ENCODE measurements at places on chromosomes 6 and 20.

- DNase-seq = no peak
These were observed 187.0 kb downstream of the HDGFL1 start for GRCh38 chr6:22756365-22756764.

DNA sequence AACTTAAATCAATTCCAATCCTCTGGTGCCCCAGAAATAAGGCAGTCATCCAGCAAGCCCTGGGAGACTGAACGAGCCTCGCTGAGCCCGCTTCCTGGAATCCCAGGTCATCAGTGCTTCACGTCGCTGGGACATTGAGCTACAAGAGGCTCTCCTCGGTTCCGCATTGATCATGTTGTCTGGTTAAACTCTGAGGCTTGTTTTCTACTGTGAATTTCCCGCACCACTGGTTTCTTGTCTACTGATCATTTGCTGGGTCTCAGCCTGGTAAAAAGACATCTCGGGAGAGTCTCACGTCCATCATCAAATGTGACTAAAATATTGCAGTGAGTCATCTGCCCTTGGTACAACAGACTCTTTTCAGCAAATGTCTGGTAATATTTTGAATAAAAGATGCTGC, 569.2 kb downstream of the QKI start:
- DNase-seq = no peak

GRCh38 chr6:107763946-107764345, 60.2 kb downstream of the SCML4 start:
- DNase-seq = no peak

GRCh38 chr6:156883497-156884252, 106.5 kb downstream of the ARID1B start:
- DNase-seq = no peak

DNA sequence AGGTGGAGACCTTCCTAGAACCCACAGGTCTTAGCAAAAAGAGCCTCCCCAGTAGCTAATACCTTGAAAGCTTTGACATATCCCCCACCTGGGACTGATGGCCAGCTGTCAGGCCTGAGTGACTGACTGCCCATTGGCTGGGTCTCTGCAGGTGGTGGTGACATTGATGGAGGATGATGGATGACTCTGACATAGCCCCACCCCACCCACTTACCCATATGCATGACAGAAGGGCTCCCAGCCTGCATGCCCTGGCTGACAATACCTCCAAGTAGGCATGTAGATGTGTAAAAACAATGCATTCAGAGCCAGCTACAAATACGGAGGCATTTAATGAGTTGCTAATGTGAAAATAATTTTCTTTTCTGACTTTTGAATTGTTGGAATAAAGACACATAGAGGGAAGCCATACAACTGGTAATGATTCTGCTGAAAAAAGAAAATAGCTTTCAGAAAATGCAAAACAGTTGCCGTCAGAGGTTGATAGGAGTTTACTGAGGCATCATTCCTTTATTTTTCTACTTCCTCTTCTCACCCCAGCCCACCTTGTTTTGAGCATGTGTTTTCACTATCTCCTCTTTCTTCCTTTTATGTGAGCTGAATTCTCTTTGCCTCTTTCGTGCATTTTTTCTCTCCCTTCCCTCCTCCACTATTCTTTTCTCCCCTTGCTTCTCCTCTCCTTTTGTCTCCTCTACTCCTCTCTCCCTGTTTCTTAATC, 70.6 kb downstream of the OLIG3 start:
- no peak for DNase-seq

GRCh38 chr6:18215436-18215835, 48.9 kb downstream of the DEK start:
- no peak for DNase-seq

DNA sequence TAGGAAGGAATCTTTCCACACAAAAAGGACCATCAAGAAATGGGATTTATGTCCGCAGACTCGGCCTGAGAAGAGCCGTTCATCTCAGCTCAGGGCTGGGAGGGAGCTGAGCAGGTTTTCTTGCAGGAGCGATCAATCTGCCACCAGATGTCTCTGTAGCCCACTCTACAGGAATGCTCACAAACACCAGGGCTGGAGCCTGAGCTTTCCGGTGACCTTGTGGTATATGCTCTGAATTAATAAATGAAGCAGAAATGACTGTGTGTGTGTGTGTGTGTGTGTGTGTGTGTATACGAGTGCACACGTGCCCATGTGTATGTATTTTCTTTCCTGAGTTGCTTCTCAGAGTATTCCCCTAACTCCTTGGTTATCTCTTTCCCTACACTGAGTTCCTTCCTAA, 12.0 kb downstream of the CD83 start:
- DNase-seq = no peak

- DNase-seq = no peak
These were observed 581.1 kb upstream of the CITED2 start for GRCh38 chr6:139955366-139956155.

GRCh38 chr6:80094017-80094416, 12.5 kb upstream of the BCKDHB start:
- no peak for DNase-seq

- DNase-seq = no peak
These were observed 4.8 kb upstream of the NHSL1 start for GRCh38 chr6:138503881-138504680.

DNA sequence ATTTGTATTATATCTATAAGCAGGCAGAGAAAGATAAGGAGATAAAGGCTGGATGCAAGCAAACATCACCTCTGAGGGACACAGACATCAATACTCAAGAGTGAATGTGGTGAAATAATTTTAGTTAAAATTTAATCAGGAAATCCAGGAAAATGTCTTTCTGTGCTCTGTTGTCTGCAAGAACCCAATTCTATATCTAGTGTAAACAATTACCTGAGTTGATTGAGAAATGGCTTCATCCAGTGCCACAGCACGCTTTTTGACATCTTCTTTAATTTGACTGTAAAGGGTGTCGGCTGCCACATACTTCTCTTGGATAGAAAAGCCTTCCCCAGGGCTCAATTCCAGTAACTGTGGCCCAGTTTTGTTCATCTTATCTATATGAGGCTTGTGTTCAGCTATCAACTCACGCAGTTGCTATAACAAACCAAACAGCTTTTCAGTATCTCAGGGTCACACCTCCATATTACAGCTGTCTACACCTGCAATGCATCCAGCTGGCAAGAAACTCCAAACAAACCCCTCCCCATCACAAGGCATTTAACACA, 131.6 kb downstream of the DST start:
- no peak for DNase-seq

GRCh38 chr6:155330133-155330734, 15.9 kb upstream of the TFB1M start:
- no peak for DNase-seq

DNA sequence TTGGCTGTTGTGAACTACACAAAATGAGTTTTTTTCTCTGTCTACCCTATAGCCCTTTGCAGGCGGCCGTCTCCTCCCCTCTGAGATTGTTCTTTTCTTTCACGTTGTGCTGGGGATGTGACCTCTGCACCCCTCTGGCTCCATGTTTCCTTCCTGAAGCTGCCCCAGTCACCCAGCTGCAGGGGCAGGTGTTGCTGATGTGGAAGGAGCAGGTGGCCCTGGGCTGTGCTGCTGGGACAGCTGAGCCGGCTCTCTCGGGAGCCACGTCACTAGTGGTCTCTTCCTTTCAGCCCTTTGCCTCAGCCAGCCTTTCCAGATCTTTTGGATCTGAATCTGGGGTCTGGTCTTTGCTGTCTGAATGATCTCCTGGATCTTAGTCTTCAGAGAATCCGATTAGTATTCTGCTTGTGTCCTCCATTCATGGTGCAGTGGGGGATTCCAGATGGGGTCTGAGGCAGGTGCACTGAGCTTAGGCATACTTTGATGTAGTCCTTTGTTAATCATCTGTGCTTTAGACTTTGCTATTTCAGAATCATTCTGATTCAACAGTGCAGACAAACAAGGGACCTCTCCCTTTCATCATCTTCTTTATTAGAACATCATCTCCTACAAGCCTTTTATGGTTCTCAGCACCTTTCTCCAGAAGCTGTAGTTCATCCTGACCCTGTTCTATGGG, 31.4 kb downstream of the TMEM181 start:
- no peak for DNase-seq

All from stimulated activated CD4-positive, alpha-beta T cell treated with anti-CD3 and anti-CD28 coated beads, Interleukin-1b, Interleukin-23, amount 100 ng/mL, for 1 hour (primary cell).